ENCODE measurements at places on chromosomes 2 and 18.

DNA sequence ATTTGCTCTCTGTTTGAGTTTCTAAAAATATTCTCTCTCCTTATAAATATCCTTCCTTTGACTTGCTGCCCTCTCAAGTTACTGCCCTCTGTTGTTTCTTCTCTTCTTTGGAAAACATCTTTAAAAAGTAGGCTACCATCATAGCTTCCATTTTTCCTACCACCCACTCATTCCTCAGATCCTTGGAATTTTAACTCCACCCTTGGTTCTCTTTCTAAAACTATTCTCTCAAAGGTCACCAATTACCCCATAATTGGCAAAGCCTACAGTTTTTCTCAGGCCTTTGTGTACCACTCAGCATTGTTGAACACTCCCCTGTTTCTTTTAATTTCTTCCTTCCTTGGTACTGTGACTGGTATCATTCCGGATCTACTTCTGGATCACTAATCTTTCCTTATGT, 43.0 kb upstream of the ITGAV start:
- DNase-seq = no peak

DNA sequence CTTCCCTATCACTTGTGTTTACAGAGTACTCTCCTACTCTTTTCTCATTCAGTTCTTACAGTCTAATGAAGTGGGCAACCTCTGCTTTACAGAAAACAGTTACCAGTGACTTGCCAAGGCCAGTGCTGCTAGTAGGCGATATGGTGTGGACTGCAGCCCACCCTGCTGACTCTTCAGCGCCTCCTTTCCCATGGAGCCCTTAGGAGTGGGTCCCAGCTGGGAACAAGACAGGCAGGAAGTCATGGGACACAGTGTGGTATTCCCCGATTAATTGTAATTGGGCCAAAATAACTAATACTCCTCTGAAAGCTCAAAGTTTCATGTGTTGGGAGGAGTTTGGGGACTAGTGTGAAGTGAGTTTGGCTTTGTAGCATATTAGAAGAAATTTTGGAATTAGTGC, 120.1 kb upstream of the EML6 start:
- DNase-seq = peak; percentile 12

DNA sequence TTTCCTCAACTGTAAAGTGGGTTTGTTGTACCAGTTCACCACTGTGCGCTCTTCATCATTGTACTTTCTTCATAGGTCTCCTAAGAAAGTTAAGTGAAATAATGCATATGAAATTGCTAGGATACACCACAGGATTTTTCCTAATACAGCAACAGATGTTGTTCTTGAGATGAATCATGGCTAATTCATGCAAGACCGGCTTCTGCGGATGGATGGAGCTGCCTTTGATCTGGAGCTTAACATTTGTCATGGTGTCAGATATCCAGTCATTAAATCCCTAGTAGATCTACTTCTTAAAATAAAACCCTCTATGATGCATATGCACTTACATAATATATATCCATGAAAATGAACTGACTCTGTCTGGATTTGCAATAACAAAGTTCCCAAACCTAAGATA, 114.1 kb downstream of the COL6A3 start:
- no peak for DNase-seq

GRCh38 chr2:100990650-100991403, 11.3 kb upstream of the RPL31 start:
- no peak for DNase-seq

DNA sequence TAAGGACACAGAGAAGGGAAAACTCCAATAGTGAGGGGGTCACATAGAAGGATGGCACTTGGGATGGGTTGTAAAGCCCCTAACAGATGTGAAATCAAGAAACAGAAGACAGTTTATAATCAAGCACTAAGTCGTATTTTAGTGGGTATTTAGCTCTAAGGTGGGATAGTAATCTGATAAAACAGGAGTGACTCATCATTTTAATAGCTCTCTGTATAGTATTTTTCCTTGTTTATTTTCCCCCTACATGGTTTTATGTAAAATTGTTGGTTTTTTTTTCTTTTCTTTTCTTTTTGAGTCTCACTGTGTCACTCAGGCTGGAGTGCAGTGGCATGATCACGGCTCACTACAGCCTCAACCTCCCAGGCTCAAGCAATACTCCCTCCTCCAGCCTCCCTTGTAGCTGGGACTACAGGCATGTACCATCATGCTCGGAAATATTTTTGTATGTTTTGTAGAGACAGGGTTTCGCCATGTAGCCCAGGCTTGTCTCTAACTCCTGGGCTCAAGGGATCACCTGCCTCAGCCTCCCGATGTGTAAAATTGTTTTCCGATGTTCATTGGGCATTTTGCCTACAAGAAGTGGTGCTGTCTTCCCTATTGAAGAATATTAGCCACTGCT, 142.6 kb upstream of the SERPINE2 start:
- no peak for DNase-seq

DNA sequence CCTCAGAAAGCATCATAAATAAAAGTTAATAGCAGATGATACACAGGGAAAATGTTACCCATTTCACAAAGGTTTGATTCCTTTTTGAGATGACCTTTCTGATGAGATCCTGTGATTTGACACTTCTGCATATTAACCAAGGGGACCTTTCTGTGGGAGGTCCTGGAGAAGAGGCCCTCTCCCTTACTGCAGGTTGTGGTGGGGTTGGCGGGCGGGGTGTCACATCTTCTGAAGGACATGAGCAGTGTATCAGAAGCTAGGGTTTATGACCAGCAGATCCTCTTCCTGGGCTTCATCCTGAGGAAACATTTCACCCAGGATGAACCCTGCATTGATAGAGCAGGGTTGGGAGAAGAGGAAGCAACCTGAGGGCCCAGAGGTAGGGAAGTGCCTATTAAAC, 37.2 kb upstream of the SCLY start:
- DNase-seq = no peak
